Hematopoietic multipotent progenitor cell treated with erythropoietin and hydrocortisone succinate and interleukin-3 and kit ligand, for 8 days (in vitro differentiated cells): ENCODE measurements at places on chromosomes 4 and X.

DNA sequence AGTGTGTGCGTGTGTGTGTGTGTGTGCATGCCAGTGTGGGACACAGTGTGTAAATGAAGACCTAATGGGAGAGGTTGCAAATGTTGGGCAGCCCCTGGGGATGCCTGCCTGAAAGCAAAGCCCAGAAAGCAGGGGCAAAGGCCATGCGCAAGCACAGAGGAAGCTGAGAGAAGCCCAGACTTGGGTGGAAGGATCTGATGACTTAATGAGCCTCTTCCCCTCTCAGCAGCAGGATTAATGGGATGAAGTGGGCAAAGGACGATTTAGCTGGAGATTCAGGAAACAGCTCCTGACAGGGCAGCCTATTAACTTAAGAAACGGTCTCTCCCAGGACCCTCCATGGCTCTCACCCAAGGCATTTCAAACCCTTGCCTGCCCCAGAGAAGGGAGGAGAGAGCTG is 107.3 kb downstream of the EFNB1 start:
- DNase-seq: no peak

GRCh38 chrX:72258174-72258573 is 18.9 kb downstream of the RPS4X start:
- DNase-seq: no peak

GRCh38 chrX:50747471-50747900 is 66.5 kb downstream of the SHROOM4 start:
- peak; percentile 37 for DNase-seq

- no peak for DNase-seq
Observed at GRCh38 chr4:155491336-155492120, 114.8 kb upstream of the MAP9 start.

DNA sequence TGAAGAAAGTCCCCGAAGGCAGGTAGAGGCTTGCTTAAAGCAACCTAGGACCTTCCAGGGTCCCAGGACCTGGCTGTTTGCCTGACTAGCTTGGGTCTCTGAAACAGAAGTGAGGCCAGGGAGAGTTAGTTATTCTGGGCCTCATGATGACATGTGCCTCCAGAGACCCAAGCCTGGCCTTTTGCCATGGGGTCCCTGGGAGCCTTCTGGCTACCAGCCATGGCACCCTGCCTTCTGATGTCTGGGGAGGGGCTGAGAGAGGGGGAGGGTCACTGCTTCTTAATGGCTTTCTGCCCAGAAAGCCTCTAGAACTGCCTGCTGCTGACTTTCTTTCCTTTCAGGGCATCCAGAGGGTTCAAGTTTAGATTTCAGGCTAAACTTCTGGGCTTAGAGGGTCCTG is 1.0 kb upstream of the STARD8 start:
- DNase-seq: no peak

GRCh38 chr4:144709159-144709558 is 63.2 kb downstream of the HHIP start:
- DNase-seq: no peak

GRCh38 chrX:108312957-108313356 is 125.3 kb downstream of the COL4A6 start:
- DNase-seq: no peak

DNA sequence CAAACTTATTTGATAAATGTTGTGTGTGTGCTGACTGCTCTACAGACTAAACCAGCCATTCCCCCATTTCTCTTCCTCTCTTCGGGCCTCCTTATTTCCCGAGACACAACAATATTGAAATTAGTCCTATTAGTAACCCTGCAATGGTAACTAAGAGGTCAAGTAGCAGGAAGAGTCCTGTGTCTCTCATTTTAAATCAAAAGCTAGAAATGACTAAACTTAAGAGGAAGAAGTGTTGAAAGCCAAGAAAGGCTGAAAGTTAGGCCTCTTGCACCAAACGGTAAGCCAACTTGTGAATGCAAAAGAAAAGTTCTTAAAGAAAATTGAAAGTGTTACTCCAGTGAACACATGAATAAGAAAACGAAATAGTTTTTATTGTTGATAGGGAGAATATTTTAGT is 357.8 kb upstream of the SLC7A11 start:
- DNase-seq: no peak

DNA sequence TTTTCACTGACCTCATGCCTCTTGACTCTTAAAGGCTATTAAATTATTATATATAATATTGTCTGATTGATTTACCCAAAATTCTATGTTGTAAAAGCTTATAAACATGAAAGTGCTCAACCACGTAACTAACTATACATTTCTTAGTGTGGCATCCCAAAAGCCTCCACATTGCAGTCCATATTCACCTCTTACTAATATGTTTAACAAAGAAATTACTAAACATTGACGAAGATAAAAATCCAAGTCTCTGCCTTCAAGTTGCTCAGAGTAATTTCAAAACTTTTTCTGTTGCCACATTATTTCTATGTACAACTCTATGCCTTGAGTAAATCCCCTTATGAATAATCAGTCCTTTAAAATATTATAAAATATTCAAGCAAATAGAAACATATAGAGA is 14.4 kb downstream of the DDIT4L start:
- no peak for DNase-seq

DNA sequence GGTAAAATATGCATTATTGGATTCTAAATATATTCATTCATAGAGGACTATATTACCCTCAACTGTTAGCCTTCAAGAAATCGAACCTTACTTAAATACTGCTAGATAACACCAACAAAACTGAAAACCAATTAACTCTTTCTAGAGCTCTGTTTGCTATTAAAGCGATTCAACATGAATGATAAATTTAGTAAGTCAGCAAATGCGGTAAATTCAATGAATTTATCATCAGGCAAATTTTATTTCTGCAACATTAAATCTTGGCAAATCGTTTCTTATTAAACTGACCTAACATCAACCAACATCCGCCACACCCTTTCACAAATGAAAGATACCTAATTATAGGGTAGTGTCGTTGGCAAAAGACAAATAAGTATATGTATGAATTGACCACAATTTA is 26.4 kb upstream of the HELT start:
- no peak for DNase-seq

- DNase-seq: no peak
Observed at GRCh38 chr4:175773566-175773965, 38.5 kb downstream of the GPM6A start.

DNA sequence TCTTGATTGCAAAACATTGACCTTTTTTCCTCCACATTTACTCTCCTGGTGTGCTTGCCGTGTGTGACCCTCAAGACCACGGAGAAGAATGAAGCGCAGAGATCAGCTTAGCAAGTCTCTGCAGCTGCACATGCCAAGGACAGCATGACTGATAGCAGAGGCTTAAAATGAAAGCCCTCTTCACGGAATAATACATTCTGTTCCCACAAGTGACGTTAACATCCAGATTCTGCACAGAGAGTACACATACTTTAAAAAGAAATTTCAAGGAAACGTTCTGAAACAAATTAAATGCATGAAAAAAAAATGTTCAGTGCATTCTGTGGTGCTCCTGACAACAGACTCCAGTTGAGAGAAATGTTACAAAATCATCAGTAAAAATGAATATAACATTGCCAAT is 60.9 kb downstream of the SLC7A11 start:
- DNase-seq: no peak

DNA sequence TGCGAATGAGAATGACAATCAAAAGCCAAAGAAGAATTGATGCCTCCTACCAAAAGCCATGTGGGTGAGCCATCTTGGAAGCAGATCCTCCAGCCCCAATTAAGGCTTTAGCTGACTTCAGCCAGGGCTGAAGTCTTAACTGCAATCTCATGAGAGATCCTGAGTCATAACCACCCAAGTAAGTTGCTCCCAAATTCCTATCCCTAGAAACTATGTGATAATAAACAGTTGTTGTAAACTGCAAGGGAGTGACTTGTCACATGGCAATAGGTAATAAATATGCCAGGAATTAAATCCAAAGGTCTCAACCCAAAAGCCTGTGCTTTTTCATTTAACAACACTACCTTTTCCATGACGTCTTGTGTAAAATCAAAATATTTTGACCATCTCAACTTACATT is 154.2 kb upstream of the TBL1X start:
- no peak for DNase-seq

DNA sequence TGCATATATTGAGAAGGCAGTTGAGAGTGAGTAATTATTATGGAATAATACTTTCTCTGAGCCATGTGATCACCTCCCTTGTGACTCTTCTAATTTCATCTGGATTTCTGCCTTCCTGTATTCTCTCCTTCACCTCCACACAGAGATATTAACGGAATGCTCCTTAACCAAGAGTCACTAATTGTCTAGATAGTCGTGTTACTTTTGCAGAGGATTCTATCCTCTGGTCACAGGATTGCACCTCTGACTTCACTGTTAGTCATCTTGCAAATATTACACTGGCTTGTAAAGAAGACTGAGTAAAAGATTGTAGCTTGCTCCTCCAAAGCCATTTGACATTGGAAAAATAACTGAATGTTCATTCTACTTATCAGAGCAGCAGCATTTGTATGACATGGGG is 160.9 kb downstream of the SH2D1A start:
- no peak for DNase-seq

DNA sequence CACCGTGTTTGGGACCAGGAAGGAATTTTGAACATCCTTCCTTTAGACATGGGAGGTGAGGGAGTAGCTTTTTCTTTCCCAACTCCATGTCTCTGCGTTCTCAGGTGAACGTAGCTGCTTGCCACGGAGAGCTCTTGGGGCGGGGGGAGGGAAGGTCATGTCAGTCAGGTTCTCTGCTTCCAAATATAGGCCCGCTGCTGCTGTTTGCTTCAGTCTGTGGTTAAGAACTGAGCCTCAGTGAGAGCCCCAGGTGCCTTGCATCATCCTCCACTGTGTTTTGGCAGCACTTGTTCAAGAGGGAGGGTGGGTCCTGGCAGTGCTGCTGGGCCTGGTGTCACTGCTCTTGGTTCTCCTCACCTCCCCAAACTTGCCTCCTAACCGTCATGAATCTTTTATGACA is 46.5 kb downstream of the HADH start:
- no peak for DNase-seq

- DNase-seq: no peak
Observed at GRCh38 chrX:8484360-8484949, 19.8 kb downstream of the VCX3B start.

GRCh38 chr4:18440527-18441202 is 419.1 kb upstream of the LCORL start:
- no peak for DNase-seq

DNA sequence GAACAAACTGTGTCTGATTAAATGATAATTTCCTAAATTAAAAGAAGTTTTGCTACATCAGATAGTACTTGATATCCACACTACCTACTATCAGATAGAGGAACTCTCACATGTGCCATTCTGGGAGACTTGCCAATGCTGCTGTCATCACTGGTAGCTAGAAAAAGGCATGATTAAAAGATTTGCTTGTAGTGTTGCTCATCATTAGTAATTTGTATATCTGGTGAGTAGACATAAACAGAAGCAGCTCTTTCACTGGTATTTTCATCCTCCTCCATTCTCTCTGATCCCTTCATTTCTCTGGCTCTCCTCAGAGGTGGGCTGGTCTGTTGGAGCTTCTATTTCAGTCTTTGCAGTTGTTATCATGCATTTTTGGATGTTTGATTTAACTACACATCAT is 56.0 kb downstream of the SPRY1 start:
- peak; percentile 77 for DNase-seq

DNA sequence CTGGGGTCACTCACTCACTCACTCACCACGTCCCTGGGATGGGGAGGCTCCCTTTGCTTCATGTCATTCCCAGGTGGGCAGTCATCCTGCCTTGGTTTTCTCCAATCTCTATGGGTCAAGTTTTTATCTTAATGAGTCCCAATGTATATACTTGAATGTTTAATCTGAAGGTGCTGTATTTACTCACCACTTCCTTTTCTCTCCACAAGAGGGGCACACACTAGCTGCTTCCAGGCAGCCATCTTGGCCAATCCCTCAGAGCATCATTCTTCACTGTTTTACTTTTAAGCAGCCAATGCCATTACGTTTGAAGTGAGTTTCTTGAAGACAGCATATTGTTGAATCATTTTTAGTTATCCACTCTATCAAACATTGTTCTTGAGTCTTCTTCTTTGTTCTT is 153.4 kb upstream of the ARSJ start:
- no peak for DNase-seq

DNA sequence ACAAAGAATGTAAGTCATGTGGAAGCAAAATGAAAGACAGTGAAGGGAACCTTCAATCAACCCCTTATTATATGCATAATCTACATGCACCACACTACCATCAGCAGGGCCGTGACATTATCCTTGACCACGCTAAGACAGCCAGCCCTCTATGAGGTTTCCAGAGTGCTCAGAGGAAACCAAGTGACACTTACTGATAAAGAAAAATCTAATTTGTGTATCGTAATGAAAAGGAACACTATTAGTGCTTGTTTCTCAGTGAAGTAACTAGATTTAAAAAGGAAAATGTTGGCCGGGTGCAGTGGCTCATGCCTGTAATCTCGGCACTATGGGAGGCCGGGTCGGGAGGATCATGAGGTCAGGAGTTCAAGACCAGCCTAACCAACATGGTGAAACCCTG is 56.4 kb downstream of the ABCG2 start:
- DNase-seq: peak; percentile 64

DNA sequence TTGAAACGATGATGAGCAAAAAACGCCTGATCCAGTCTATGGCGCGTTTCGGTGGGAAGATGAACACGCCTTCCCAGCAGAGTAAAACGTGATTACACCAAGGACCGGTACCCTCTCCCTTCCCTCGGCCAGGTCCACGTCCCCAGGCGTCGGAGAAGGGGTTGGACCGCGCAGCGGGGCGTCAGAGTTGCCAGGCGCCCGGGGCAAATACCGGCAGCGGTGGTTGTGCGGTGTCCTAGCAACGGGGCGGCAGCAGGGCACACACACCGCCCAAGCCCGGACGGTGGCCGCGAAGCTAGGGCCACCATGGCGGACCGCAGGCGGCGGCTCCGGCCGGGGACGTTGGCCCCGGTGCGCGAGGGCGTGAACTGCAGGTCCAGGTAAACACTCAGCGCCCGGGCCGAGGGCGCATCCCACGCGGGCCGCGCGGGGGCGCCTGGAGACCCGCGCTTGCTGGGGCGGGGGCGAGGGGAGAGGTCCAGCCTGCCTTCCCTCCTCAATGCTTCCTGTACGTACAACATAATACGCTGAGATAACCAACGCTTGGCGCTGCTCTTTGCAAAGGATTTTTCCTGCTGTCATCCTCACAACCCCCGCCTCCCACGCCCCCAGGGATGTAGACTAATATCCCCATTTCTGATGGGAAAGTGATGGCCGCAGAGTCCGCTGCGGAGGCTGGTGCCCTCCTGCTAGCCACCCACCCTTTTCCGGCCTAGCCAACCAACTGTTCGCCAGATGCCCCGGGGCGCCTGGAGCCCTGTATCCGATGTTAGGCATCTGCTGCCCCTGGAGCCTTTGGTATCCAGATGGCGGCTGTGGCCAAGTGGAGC is at the start of gene FAM47E:
TSS of gene FAM47E (plus strand) at position 281 of the 830 bp plus-strand sequence. CDS start at position 307, 26 bp downstream.
- peak; percentile 63 for DNase-seq

- no peak for DNase-seq
Observed at GRCh38 chrX:139020801-139021200, 309.3 kb upstream of the FGF13 start.

DNA sequence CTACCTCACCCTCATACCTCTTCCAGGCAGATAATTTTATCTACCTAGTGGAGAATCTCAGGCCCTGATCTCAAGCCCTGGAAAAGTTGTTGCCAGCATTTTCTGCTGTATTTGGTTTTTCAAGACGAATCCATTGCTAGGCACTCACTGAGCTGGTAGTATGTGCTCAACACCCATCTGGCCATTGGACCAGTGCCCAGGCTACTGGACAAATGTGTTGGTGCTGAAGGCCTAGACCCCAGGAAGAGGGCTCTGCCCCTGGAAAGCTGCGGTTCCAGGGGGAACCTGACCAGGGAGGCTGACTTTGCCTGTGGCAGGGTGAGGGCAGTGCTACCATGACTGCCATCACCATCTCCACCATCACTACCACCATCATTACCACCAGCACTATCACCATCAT is 72.4 kb downstream of the PSAPL1 start:
- no peak for DNase-seq

- no peak for DNase-seq
Observed at GRCh38 chr4:6626066-6626465, 14.4 kb upstream of the MRFAP1 start.
